ENCODE measurements at places on chromosomes 5 and 9. TPM values are rescaled to one million over a fixed set of nuclear protein-coding genes. Genes with fewer than 3 reads are reported as not detected.

MAP1B gene
- 55.9 TPM for total RNA-seq

RHOBTB3 gene
- total RNA-seq: 8.1 TPM

TMEM174 gene
- total RNA-seq: not detected

IFNA13 gene
- not detected for total RNA-seq

FAM221B gene
- not detected for total RNA-seq

C1QTNF3 gene
- 0.18 TPM for total RNA-seq

RBM27 gene
- 13.7 TPM for total RNA-seq

ECM2 gene
- 0.17 TPM for total RNA-seq

SHOC1 gene
- not detected for total RNA-seq

SLC34A1 gene
- total RNA-seq: not detected

LEAP2 gene
- total RNA-seq: 0.65 TPM

IL4 gene
- total RNA-seq: not detected

BTNL3 gene
- not detected for total RNA-seq

C5orf58 gene
- not detected for total RNA-seq

SPIN1 gene
- 37.3 TPM for total RNA-seq

COL15A1 gene
- 0.57 TPM for total RNA-seq

TUT7 gene
- 10.0 TPM for total RNA-seq

SPATA31A3 gene
- total RNA-seq: not detected

Data from A549 treated with AZD2906 at 1 μM for 4 hours (cell line).